Left lung (tissue), 14 donors: ENCODE measurements at places on chromosomes 12 and 14. TPM values are rescaled to one million over a fixed set of nuclear protein-coding genes. Genes with fewer than 3 reads are reported as not detected.

OASL gene
- total RNA-seq = 11.9 TPM

LRTM2 gene
- total RNA-seq = not detected

RILPL1 gene
- 11.9 TPM for total RNA-seq

FAM234B gene
- 8.3 TPM for total RNA-seq

PTPRB gene
- total RNA-seq = 83.2 TPM

ANKRD33 gene
- total RNA-seq = not detected

SLCO1A2 gene
- 0.03 TPM for total RNA-seq

MEG3 gene
- 15.9 TPM for total RNA-seq

GALNT16 gene
- 2.4 TPM for total RNA-seq

REP15 gene
- total RNA-seq = 2.4 TPM

MUCL1 gene
- total RNA-seq = 1.8 TPM

FAM222A gene
- 3.1 TPM for total RNA-seq

STON2 gene
- 30.4 TPM for total RNA-seq

NPFF gene
- total RNA-seq = not detected

FSCB gene
- total RNA-seq = not detected

SLC8A3 gene
- total RNA-seq = 0.44 TPM

ADAMTS20 gene
- total RNA-seq = not detected

RILPL2 gene
- total RNA-seq = 8.9 TPM

DBX2 gene
- total RNA-seq = not detected

ITGB7 gene
- 10.9 TPM for total RNA-seq
